ENCODE measurements at places on chromosomes 6 and 20. TPM values are rescaled to one million over a fixed set of nuclear protein-coding genes. Genes with fewer than 3 reads are reported as not detected.

- peaks cover 22% of the 10 kb centered on the region for H3K4me1 ChIP-seq
- no peak overlapping the region for H3K4me3 ChIP-seq
- H3K27me3 ChIP-seq: no peaks in the 10 kb centered on the region
- no peaks in the 10 kb centered on the region for H3K36me3 ChIP-seq
- H3K27ac ChIP-seq: no peak overlapping the region
These were observed 3.9 kb upstream of the REV3L start for GRCh38 chr6:111486921-111487320.

GRCh38 chr20:59561614-59562277 is 42.6 kb upstream of the PHACTR3 start:
- H3K27me3 ChIP-seq: no peaks in the 10 kb centered on the region
- H3K4me1 ChIP-seq: no peaks in the 10 kb centered on the region
- no peak overlapping the region for H3K4me3 ChIP-seq
- H3K27ac ChIP-seq: no peak overlapping the region
- no peaks in the 10 kb centered on the region for H3K36me3 ChIP-seq
- DNase-seq: no peak

DNA sequence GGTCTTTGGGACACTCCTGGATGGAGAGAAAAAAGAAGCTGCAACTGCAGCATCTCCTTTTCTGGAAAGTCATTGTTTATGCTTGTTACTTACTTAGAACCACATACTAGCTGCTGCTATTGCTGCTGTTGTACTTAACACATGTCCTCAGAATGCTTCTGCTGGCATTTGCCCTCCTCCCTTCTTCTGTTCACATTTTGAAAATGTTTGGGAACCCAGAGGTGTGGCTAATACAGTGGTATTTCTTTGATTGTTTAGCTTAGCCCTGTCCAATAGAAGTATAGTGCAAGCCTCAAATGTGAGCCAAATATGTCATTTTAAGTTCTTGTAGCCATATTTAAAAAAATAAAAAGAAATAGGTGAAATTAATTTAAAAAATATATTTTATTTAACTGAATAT is 8.4 kb downstream of the DTD1 start:
- H3K4me1 ChIP-seq: no peaks in the 10 kb centered on the region
- no peak overlapping the region for H3K27ac ChIP-seq
- no peak overlapping the region for H3K4me3 ChIP-seq
- peaks cover 11% of the 10 kb centered on the region for H3K36me3 ChIP-seq
- H3K27me3 ChIP-seq: no peaks in the 10 kb centered on the region

DNA sequence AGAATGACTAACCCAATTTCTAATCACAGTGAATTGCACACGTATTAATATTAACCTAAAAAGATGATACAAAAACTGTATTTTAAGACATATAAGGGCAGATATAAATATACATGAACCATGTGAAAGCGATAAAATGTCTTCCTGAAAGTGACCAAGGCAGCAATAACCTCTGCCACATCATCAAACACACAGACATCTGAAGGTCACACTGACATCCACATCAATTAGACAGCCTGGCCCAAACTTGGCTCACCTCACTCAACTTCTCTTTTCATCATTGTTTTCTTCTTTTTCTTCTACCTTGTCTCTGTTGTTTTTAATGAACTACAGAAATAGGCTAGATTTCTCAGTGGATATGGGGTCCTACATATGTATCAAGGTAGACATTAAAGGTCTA is 128.5 kb downstream of the TRDN start:
- H3K27ac ChIP-seq: no peak overlapping the region
- H3K36me3 ChIP-seq: no peaks in the 10 kb centered on the region
- H3K4me1 ChIP-seq: no peaks in the 10 kb centered on the region
- H3K4me3 ChIP-seq: no peak overlapping the region
- no peak for DNase-seq

- no peak for DNase-seq
- no peak overlapping the region for H3K27ac ChIP-seq
- H3K36me3 ChIP-seq: no peaks in the 10 kb centered on the region
- no peaks in the 10 kb centered on the region for H3K4me1 ChIP-seq
- H3K27me3 ChIP-seq: no peaks in the 10 kb centered on the region
These were observed 1382.4 kb upstream of the ADGRB3 start for GRCh38 chr6:67252663-67253062.

DNA sequence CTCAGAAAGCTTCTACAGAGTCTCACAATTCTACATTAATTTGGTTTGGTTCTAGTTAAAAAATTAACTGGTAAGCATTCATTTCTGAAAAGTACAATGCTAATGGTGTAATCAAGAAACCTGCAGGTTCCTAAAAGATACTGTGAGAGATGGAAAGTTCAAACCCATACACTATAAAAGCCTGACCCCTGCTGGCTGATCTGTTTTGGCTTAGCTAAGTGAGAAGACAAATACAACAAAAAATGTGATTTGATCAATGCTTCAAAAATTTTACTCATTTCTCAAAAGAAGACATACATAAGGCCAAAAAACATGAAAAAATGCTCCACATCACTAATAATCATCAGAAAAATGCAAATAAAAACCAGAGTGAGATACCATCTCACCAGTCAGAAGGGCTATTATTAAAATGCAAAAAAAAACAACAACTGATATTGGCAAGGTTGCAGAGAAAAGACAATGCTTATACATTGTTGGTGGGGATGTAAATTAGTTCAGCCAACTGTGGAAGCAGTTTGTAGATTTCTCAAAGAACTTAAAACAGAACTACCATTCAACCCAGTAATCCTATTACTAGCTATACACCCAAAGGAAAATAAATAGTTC is 102.8 kb downstream of the MOXD1 start:
- no peaks in the 10 kb centered on the region for H3K4me1 ChIP-seq
- DNase-seq: no peak
- H3K36me3 ChIP-seq: no peaks in the 10 kb centered on the region
- H3K4me3 ChIP-seq: no peak overlapping the region

The PLAGL1 gene
- total RNA-seq: 17.8 TPM

The CNKSR3 gene
- 0.62 TPM for total RNA-seq

Measured in CD8-positive, alpha-beta memory T cell (primary cell).